Left renal pelvis (tissue), 4 donors: ENCODE measurements at places on chromosomes 7 and 10.

- DNase-seq: no peak
These were observed 160.8 kb downstream of the TFEC start for GRCh38 chr7:115869801-115870200.

DNA sequence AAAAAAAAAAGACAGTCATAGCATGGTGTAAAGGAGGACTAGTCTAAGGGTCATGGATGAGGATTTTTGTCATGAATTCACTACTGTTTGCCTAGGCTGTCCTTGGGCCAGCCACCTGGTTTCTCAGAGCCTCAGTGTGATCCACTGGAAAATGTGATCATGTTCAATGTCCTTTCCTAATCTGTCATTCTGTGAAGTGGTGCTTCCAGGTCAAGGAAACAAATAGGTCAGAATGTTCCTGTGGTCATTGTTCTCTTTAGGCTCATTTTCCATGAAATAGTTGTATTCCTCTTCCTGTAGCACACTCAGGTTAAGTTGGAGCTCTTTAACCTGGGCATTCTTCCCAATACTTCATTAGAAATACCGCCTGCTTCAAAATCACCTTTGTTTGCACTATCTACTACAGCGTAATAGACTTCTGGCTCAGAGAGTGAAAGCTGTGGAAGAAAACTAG, 16.5 kb downstream of the CD36 start:
- no peak for DNase-seq

- no peak for DNase-seq
These were observed 12.2 kb downstream of the MRLN start for GRCh38 chr10:59741048-59741447.

DNA sequence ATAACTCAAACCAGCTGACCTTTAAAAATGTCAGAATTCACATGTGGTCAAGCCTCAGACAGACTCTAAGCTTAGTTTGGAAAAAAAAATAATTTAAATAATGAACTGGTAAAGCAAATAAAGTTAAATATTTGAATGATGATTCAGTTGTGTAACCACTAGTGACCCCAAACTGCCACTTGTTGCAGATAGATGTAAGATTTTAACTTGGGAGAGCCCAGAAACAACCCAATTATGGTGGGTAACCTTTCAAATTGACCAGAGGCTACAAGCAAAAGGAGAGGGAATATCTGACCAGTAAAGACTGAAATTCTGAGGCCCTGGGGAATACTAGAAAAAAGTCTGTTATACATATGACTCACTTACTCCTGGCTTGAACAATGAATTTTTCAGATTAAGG, 268.1 kb downstream of the HPSE2 start:
- no peak for DNase-seq

DNA sequence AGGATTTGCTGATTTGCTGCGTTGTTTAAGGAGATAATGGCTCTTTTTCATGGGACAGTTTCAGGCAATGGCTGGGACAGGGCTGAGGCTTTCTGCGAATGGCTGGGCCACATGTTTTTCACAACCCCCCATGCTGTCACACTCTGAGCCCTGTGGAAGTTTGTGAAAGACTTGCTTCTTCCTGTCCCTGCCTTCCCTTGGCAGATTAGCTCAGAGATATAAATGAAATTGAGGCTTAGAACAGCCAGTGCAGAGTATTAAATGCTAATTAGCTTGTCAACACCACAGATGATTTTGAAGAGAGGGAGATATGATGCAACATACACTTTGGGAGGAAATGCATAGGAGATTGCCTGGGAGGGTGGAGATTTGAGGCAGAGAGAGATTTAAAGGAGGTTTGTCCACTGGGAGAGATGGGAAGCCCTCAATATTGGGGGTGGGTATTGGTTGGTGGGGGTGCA, 232.0 kb downstream of the SH2D4B start:
- DNase-seq: no peak

- no peak for DNase-seq
These were observed 64.7 kb downstream of the DIP2C start for GRCh38 chr10:624605-625332.
